ENCODE measurements at places on chromosomes 11 and 22.
A peak's percentile ranks its signal among the peaks of the same experiment; 100 is the strongest.

DNA sequence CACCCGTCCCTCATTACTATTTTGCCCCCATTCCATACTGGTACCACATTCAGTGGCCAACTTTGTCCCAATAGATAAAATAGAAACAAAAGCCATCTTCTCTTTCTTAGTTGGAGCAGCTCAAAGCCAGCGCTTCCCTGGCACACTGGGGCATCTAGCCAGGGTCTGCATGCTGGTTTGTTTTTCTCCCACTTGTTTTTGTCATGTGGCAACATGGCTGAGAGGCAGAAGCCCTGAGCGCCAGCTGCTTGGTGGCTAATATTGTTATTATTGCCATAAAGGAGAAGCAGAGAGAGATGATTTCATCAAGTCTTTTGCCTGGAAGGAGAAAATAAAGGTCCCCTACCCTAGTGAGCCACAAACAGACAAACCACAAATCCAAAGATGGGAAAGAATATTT is 48.4 kb upstream of the CRTAM start:
- DNase-seq = no peak

DNA sequence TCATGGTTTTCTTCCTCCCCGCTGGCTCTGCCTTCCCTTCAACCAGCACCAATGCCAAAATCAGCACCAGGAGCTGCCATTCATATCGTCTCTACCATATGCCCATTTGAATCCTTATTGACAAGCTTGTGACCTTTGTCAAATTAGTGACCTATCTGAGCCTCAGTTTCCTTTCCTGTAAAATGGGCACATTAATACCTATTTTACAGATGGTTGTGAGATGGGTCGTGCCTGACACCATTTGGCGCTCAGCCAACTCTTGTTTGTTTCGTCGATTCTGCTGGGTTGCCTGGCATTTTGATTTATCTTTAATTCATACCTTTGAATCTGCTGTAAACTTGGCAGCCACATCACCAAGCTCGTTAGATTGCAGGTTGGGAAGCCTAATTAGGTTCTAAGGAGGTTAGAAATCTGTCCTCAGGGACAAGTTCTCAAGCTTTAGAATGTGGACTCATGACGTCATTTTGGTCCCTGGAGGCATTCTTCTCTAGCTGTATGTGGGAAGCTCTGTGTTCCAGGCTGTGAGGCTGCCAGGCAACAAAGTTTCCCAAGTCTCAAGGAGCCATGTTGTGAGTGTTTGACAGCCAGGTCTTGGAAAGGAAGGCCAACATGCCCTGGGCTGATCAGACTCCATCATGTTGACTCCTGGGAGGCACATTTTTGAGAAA is 61.0 kb downstream of the RPS6KA4 start:
- DNase-seq = no peak

DNA sequence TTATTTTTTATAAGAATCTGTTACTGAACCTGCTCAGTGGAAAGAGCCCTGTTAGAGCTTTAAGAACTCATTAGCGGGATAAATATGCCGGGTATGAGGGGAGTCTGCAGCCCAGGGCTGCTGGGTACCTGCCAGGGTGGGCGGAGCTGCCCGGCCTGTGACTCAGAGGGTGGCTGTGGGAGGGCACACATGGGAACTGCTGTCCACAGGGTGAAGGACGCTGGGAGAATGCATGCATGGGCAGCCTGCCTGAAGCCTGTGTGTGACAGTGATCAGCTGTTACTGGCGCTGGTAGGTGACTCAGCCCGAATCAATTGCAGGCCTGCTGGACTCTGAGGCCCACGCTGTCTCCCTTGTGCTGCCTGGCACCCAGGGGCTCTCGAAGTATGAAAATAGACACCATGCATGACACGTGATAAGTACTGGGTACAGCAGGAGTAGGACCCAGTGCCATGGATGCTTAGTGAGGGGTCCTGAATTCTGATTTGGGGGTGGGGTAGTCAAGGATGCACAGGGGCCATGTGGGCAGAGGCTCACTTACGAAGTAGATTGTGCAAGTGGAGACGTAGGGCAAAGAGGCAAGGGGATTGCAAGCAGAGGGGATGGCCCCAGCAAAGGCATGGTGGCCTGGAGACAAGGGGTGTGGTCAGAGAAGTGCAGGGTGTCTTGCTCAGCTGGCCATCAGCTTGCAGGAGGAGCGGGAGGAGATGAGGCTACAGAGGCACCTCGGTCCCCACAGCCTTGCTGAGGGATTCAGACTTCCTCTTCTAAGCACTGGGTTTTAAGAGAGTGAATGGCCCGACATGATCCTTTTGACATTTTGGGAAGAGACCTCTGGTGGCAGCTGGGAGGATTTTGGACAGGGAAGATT is 36.5 kb downstream of the GRIK4 start:
- peak; percentile 84 for DNase-seq

DNA sequence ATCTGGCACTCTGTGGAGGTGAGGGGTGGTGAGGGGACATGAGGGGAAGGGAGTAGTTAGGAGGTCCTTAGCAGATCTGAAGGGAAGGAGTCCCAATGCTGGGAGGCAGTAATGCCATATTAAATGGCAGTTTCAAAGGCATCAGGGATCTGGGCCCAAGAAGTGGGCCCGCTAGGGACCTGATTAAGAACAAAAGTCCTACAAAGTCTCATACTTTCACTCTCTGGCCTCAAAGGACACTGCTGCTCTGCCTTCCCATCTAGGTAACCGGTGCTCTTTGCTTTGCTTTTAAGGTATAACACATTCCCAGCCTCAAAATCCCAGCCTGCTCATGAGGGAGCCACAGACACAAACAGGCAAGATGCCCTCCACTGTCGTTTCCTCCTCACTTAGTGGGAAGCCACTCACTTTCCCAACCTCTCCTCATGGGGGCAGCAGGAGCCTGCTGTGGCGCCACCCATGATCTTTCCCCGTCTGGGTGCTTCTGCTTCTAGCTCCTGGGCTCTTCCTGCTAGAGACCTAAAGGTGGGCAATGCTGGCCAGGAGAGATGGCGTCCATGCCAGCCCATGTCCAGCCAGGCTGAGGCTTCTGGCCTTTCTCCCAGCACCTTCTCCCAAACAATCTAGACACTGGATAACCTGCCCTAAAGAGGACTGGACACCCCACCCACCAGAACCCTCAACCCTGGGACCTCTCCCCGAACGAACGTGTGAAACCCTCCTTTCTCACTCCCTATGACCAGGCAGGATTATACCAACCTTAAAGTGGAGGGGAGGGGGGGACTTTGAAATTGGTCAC is 68.3 kb downstream of the PLEKHA7 start:
- DNase-seq = no peak

DNA sequence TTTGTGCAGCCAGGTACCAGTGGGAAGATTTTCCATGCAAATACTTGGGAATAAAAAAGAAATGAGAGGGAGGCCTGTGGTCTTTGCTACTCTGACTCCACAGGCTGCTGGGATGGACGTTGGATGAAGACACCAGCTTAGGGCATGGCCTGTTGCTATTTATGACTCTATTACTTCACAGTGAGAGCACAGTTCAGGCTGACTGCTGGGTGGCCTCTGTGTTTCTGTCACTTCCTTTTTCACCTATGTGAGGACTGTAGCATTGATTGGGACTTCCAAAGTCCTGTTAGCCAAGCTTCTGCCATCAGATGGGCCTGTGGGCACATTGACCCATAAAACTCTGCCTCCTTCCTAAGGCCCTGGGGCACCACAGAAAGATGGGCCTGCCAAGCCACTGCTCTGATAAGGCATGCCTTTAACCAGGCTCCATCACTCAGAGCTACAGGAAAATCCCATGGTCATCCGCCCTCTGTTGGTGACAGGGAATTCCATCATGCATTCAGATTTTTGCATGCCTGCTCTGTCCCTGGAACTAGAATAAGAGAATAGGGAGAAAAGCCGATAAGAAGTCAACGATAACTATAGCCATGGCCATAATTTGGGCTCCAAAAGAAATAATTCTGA is 64.6 kb downstream of the KCNJ1 start:
- DNase-seq = no peak

- DNase-seq = no peak
These were observed 459.0 kb downstream of the SOX6 start for GRCh38 chr11:15897211-15897960.

GRCh38 chr11:18394928-18395734 is 768 bp downstream of the LDHA start:
- no peak for DNase-seq

- no peak for DNase-seq
These were observed 55.1 kb downstream of the CEP164 start for GRCh38 chr11:117382746-117383145.

- no peak for DNase-seq
These were observed 1.4 kb upstream of the LRRC10B start for GRCh38 chr11:61507012-61507768.

GRCh38 chr11:67648140-67648795 is 2.3 kb downstream of the ACY3 start:
- DNase-seq = no peak

DNA sequence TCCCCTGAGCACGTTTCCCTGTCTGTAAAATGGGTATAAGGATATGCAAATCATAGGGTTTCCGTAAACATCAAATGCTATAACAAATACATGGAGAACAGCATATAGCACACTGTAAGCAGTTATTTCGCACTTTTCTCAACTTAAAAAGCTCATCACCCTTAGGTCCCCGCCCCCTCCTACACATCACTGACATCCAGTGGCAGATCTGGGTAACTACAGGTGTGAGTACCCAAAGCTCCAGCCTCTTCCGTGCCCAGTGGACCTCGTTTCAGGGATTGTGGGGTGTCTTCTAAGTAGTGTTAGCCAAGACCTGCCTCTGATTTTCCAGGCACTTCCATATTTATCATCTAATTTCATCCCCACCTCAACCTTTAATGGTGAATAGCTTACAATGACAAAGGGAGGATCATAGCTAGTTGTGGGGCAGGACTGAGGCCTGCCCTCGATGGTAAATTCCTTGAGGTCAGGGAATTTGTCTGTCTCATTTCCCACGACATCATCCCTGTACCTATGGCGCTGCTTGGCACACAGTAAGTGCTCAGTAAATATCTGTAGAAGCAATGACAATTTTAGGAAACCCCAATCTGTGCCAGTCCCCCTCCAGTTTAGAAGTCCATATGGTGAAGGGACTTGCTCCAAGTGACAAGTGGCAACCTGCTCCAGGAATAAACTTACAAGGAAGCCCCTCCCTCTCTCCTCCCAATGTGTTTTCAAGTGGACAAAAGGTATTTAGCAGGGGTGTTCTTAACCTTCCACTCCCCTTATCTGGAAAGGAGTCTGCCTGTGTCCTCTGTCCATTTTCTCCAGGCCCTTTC is 340.5 kb downstream of the TENM4 start:
- DNase-seq = no peak

- DNase-seq = peak; percentile 29
These were observed 8.8 kb downstream of the H19 start for GRCh38 chr11:1988667-1989317.

- peak; percentile 27 for DNase-seq
These were observed 7.5 kb upstream of the SIGIRR start for GRCh38 chr11:422249-422656.

GRCh38 chr11:79312617-79313529 is 128.0 kb downstream of the TENM4 start:
- DNase-seq = no peak

- DNase-seq = no peak
These were observed 7.3 kb downstream of the DGCR6L start for GRCh38 chr22:20312396-20313191.

DNA sequence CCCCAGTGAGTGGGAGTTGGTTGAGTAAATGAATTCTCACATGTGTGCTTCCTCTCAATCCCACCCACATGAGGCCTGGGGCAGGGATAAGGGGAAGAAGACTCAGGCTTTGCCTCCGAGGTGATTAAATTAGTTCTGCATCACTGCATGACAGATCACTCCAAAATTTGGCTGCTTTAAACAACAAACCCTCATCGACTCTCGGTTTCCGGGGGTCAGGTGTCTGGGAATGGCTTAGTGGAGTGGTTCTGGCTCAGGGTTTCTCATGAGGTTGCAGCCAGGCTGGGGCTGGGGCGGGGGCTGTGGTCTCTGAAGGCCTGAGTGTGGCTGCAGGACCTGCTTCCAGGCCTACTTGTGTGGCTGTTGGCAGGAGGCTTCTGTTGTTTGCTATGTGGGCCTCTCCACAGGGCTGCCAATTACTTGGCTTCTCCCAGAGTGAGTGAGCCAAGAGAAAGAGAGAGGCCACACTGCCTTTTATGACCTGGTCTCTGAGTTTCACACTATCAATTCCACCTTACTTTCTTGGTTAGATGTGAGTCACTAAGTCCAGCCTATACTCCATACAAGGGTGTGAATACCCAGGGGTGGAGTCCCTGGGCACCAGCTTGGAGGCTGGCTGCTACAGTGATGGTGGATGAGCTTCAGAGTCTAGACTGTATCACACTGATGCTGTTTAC is 15.9 kb downstream of the MOGAT2 start:
- DNase-seq = peak; percentile 39

DNA sequence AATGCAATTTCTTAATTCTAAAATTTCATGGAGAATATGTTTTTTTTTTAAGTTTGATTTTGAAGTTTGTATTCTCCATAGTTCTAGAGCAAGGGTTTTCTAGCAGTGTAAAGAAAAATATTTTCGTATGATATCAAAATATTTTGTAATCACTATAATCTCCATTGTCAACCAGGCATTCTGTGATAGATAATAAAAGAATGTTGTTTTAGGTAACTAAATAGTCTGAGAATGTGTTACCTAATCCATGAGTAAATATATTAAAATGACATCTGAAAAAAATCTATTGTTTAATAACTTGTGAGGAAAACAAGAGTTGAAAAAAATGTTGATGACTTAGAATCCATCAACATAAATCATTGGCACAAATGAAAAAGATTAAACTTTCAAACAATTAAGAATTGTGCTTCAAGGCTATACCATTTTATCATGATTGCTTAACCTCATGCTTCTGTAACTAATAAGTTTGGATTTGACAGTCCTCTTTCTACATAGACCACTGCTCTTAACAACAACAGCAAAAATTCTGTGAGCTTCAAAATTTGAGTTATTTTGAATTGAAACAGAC is 2211.8 kb downstream of the LRRC4C start:
- no peak for DNase-seq

DNA sequence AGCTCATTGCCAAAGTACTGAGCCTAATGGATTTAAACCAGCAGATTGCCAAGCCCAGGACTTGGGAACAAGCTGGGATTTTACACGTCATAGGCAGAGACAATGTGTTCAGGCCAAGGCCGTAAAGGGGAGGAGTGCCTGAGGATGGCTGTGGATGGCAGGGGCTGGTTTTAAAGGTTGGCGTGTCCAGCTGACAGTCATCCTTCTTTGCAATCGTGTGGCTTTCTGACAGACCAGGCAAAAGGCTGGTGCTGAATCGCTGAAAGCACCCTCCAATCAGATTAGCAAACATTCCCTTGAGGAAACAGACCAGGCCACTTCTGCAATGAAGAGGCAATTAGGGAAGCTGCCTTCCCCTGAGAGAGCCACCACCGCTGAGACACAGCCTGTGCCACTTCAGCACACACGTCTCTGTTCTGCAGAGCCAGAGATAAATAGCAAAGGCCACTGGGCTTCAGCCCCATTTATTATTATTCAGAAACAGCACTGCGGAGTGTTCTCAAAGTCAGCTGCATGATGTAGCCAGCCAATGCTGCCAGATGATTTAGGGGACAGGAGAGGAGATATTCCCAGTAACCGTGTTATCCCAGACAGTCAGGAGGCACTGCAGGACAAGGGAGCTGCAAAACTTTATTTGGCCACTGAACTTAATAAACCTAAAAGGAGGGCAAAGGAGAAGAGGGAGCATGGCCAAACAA is 54.2 kb upstream of the CSNK2A3 start:
- no peak for DNase-seq

GRCh38 chr22:36375071-36375980 is 12.4 kb downstream of the MYH9 start:
- no peak for DNase-seq

Data from left hindlimb (tissue), 1 donor.